Smooth muscle cell of trachea (primary cell): ENCODE measurements at places on chromosomes 7 and 10. TPM values are rescaled to one million over a fixed set of nuclear protein-coding genes. Genes with fewer than 3 reads are reported as not detected.

Gene KCP
- under 0.01 and 0.66 TPM in 2 replicates for total RNA-seq

Gene ZFAND2A
- total RNA-seq = 10.6 and 13.4 TPM in 2 replicates

Gene NCF1
- not detected in 2 replicates for total RNA-seq

Gene CREB5
- 37.7 and 48.1 TPM in 2 replicates for total RNA-seq

Gene EN2
- not detected in 2 replicates for total RNA-seq

Gene SPDYE2
- not detected in 2 replicates for total RNA-seq

Gene NPSR1
- total RNA-seq = not detected in 2 replicates

Gene PON2
- total RNA-seq = 56.1 and 65.9 TPM in 2 replicates

Gene FOXP2
- 10.9 and 11.9 TPM in 2 replicates for total RNA-seq

Gene ZNF117
- total RNA-seq = 5.0 and 6.5 TPM in 2 replicates

Gene CLCN1
- not detected in 2 replicates for total RNA-seq

Gene PTF1A
- total RNA-seq = not detected in 2 replicates

Gene IFT22
- 26.2 and 26.8 TPM in 2 replicates for total RNA-seq
